ENCODE measurements at places on chromosomes 4 and X.

- no peak for DNase-seq
These were observed 13.6 kb downstream of the PDCL2 start for GRCh38 chr4:55578341-55579010.

- peak; percentile 68 for DNase-seq
These were observed at the start of gene ARHGAP6 for GRCh38 chrX:11665168-11666111. Gene ARHGAP6 (minus strand): TSS chrX:11665920. CDS start chrX:11664828, 1,092 bp downstream.

GRCh38 chrX:101415180-101416145 lies 7.4 kb downstream of the HNRNPH2 start:
- DNase-seq, result peak; percentile 73

DNA sequence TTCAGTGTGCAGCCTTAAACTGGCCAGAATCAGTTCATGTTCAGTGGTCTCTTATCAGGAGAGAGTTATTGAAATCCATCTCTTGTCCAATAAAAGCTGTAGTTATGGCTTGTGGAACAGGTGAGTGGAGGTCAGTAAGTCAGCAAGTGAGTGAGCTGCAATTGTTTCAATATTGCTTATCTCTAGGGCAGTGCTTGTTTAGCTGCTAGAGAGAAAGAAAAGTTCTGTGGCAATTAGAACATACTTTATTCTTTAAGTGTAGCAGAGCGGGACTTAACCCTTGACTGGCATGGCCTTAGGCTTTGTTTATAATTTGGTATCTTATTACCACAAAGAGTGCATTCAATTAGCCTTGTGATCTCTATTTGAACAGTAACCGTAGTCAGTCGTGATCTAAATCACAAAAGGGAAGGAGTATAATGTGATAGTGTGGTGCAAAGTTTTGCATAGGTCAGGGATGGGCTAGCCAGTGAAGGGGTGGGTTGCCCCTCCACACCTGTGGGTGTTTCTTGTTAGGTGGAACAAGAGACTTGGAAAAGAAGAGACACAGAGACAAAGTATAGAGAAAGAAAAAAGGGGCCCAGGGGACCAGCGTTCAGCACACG lies 6.9 kb upstream of the ETDC start:
- no peak for DNase-seq

- DNase-seq, result no peak
These were observed at the start of gene SHROOM4 for GRCh38 chrX:50813843-50814661. Gene SHROOM4 (minus strand): TSS chrX:50814194. CDS start chrX:50814018, 176 bp downstream.

DNA sequence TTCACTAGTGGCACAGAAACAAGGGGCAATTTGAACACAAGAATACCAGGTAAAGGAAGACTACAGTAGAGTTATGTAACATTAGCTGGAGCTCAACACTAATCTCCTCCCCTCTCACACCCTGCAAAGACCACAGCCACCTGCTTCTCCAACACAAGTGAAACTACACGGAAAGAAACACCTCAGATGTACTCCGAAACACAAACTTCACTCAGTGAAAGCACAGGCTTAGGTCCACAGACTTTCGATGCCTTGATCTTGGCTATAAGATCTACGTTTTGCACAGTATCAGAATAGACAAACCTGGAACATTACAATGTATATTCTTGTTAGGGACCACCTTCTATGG lies 7.6 kb downstream of the ACSL1 start:
- DNase-seq, result no peak

- no peak for DNase-seq
These were observed 61.5 kb downstream of the GALNT7 start for GRCh38 chr4:173230062-173230461.

GRCh38 chr4:6974138-6974848 lies 64.7 kb downstream of the TBC1D14 start:
- peak; percentile 80 for DNase-seq

GRCh38 chr4:54107951-54108748 lies 8.2 kb downstream of the GSX2 start:
- DNase-seq, result no peak

- DNase-seq, result no peak
These were observed 129.6 kb upstream of the QRFPR start for GRCh38 chr4:121510341-121510874.

DNA sequence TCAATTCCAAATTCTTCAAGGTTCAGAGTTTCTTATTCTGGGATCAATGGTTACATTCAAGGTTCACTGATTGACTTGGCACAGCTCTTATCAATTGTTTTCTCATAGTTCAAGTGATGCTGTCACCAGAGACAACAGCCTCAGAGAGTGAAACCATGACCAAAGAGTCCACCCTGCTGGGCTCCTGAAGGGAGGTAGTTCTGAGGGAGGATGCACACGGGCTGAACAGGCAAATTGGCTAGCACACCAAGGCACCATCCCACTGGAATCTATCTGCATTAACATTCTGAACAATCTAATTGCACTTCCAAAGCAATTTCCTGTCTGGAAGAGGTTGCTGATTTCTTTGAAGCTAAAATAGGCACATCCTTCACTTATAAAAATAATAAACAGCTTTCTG lies 16.6 kb upstream of the GAB1 start:
- DNase-seq, result no peak

DNA sequence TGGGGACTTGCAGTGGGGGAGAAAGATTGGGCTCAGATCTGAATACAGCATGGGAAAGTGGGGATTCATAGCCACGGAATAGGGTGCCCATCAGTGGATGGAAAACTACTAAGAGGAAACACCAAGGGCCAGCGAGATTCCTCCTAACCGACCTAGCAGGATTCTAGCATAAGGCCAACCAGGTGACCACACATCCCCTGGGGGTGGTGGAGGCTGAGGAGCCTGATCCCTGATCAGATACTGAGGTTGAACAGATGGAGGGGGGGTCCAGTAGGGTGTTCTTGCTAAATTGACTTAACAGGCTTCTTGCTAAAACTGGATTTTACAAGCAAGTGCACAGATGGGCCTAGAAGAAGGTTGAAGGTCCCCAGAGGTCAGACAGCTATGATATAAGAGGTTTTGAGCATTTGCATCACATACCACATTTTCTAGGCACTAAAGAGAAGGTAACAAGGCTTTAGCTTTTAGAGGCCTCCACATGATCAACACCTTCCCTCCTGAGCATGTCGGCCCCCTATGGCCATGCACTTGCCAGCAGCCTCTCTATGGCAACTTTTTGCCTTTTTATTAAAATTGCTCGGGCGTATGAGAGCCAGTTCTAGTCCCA lies 69.1 kb upstream of the PUDP start:
- no peak for DNase-seq

- DNase-seq, result no peak
These were observed 105.4 kb upstream of the BANK1 start for GRCh38 chr4:101685126-101685525.

DNA sequence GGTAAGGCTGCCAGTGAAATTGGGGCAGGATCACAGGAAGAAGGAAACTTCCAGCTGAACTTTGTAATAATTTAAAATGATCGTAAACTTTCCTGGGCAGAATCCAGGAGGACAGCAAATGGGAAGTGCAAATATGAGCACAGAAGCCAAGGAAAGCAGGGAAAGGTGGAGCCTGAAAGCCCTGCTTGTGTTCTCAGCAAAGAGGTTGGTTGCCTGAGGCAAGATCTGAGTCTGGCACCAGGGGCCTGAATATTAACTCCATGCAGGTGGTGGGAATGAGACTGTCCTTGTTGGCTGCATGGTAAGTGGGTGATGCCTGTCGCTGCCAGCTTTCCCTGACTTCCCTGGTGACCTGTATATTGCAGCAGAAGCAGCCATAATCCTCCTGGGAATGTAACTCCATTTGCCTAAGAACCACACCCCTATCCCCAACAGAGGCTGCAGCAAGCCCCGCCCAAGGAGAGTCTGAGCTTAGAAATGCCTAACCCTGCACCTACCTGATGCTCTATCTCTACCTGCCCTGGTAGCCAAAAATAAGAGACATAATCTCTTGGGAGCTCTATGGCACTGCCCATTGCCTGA lies 132.0 kb upstream of the HDX start:
- DNase-seq, result no peak

DNA sequence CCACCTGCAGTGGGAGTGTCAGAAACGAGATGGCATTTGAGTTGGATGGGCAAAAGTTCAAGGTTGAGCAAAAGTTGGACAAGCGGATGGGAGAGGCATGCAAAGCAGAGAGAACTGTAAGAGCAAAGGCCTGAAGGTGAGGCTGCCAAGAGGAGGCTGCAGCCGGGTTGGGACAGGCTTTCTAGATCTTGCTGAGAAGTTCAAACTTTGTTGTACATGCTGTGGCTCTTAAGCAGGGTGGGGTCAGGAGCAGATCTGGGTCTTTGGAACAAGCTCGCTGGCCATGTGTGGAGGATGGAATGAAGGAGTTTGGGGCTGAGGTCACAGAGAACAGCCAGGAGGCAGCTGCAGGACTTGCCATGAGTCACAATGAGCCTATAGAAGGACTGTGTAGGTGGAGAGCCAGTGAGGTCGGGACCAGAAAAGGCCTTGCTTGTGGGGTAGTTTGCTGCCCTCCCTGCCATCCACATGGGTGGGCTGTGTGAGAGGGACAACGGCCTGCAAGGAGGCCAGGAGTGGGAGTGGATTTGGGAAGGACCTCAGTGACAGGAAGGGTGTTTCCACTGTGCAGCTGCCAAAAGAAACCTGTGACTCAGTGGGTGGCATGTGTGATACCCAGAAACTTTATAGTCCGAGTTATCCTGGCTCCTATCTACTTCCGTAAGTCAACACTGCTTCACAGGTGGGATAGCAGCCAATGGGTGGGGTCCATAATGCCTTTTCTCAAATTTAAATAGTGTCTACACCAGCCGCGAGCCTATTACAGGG lies 210.4 kb downstream of the MID1IP1 start:
- no peak for DNase-seq

DNA sequence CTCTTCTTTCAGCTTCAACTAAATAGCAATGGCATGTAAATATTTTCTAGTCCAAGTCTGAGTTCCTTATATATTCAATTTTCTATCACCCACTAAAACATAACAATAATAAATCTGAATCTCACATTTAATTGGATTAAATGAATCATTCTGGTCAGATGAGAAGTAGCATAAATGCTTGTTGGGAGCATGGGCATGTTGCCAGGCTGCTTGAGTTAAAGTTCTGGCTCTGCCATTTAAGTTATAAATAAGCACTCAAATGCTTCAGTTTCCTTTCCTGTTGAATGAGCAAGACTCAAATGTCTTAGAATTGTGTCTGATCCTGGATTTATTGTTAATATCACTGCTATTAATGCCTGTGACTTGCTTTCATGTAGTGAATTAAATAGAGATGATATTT lies 496.3 kb downstream of the STPG2 start:
- no peak for DNase-seq

- DNase-seq, result peak; percentile 97
These were observed 208.3 kb upstream of the JADE1 start for GRCh38 chr4:128600996-128601871.

DNA sequence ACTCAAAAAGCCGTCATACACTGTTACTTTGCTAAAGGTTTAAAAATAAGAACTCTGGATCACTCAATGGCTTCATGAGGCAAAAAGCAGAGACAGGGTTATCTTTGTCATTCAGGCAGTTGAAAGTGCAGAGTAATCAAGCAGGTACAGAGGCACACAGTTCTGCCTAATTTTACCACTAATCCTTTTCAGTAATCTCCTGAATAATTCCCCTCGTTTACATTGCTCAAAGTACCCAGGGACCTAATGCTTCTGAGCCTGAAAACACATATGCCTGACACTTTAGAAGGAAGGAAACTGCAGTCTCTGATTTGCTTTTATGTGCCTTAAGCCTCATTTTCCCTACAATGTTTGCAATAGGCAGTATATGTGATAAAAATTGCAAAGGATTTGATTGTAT lies 71.4 kb upstream of the TRAM1L1 start:
- no peak for DNase-seq

- no peak for DNase-seq
These were observed 368.3 kb upstream of the GNPDA2 start for GRCh38 chr4:45094684-45095083.

Measured in ELR (cell line).